ENCODE measurements at places on chromosomes 5 and 9.

GRCh38 chr5:90223756-90224155 lies 185.8 kb downstream of the CETN3 start:
- no peak for DNase-seq

DNA sequence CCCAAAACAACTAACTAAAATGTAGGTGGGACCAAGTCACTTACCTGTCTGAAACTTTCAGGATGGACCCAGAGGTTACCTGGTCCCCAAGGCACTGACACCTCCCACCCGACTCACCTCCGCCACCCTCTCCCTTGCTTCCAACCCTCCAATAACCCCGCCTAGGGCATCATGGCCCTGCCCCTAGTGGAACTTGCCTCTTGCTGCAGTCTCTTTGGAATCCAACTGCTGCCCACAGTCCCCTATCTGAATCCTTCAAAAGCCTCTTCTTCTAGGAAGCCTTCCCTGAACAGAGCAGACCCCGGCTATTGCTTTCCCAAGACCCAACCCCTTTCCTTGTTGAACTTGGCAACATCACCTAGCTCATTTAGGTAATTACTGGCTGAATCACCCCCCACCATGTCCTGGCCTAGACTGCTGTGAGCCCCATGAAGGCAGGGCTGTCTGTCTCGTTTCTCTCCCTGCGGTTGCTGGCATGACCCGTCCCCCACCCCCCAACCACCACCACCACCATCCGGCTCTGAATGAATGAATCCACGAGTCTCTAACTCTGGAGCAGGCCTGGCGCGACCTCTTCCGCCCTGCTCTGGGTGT lies 9.4 kb downstream of the CRB2 start:
- no peak for DNase-seq

GRCh38 chr9:134633362-134634142 lies 8.1 kb upstream of the COL5A1 start:
- no peak for DNase-seq

DNA sequence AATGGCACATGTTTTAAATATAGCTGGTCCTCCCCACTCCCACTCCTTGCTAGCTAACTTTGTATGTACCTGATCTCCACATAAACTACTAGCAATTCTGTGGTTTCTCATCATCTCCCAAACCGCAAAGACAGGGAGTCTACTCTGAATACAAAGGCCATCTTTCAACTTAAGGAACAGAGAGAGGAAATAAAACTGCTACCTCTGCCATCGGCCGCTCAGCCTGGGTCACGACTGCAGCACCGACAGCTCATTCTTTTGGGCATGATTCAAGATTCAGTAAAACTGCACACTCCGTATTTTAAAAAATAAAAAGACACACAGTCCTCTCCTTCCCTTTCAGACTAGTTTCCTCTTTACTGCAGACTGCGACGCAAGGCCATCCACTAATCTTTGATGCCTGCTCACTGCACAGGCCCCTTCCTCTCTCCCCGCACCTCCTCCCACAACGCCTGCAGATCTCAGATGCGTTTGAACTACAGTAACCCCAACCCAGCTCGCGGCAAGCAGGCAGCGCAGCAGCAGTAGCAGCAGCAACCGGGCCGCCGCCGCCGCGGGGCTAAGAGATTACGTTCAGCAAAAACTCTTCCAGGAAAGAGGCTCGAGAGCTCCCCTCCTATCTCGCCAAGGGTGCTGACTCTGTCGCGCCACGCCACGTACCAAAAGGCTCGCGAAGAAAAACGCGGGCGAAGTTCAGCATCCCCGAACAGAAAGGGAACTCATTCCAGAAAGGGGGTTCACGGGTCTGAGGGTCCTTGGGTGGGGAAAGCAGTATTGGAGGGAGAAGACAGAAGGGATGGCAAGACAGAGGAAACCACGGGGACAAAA lies 1.5 kb downstream of the RNF145 start:
- peak; percentile 75 for DNase-seq

DNA sequence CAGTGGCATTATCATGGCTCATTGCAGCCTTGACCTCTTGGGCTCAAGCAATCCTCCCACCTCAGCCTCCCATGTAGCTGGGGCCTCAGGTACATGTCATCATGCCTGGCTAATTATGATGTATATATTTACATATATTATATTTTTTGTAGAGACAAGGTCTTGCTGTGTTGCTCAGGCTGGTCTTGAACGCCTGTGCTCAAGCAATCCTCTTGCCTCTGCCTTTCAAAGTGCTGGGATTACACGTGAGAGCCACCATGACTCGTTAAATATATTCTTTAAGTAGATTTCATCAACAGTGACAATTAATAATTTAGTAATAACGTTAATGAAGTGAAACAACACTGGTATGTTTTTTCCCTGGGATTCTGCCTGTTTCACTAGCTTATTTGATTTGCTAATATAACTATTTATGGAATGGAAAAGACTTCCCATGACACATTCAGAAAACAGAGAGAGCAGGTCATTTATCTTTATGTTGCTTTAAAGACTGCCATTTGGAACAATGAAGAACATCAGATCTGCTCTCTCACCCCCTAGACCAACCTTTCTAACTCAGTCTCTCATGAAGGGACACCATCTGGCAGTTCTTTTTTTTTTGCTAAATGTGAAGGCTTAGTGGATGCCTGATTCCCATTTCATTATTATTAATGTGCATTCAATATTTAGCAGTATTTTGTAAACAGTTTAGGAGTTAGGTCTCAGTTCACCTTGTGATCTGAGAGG lies 295.6 kb downstream of the KIF4B start:
- no peak for DNase-seq

Measured in activated T-helper 1 cell treated with Interleukin-2 at 50 U/mL for 16 hours (primary cell).